ENCODE measurements at places on chromosomes 7 and 10.

- DNase-seq: no peak
Measured at GRCh38 chr7:78787854-78788253, 665.6 kb downstream of the MAGI2 start.

GRCh38 chr10:63173468-63174232 lies 40.5 kb downstream of the NRBF2 start:
- DNase-seq: no peak

- no peak for DNase-seq
Measured at GRCh38 chr7:80387634-80388193, 124.2 kb downstream of the GNAT3 start.

DNA sequence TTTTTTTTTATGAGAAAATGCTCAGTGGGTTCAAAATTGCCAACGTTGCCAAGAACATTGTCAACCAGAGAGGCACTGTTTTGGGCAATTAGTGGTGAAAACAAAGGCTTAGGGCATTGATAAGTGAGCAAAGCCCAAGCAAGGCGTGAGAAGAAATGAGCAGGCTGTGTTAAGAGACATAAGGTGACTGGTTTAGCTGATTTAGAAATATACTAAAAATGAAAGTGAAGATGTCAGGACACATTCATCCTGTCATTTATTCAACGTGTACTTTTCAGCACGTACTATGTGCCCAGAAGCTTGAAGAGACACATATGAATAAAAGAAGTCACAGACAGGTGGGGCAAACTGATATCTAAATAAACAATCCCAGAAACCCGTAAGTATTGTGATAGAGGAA lies 31.8 kb downstream of the AOAH start:
- DNase-seq: no peak

DNA sequence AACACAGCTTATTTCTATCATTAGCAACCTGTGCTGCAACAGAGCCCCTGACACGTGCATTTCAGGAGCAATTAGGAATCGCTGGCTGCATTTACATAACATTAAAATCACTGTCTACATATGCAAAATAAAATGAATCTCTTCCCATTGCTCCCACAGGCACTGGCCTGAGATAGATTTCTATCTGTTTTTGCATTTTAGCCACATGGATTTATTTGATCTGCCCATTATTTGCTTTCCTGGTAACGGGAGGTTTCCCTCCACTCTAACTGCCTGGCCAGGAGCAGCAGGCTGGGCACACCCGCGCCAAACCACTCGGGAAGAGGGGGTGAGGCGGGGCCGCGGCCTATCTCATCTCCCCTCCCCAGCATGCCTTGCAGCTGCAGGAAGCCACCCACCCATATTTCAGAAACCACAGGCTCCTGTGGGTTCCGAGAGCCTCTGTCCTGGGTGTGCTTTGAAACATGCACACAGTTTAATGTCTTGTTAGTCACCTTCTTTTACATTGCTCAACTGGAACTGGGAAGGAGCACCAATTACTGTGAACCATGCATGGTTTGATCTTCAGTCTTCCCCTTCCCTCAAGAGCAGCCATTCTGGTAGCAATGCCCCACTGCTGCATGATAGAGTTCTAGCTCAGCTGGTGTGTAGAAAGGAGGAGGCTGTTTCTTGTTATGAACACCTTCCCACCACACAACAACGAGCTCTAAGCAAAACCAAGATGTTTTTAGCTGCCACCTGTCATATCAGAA lies 37.7 kb upstream of the IKZF1 start:
- no peak for DNase-seq

- no peak for DNase-seq
Measured at GRCh38 chr10:101161494-101162299, 30.6 kb downstream of the TLX1 start.

- no peak for DNase-seq
Measured at GRCh38 chr7:95886501-95887090, 114.2 kb downstream of the DYNC1I1 start.

GRCh38 chr10:30911303-30911863 lies 120.3 kb downstream of the ZNF438 start:
- no peak for DNase-seq

DNA sequence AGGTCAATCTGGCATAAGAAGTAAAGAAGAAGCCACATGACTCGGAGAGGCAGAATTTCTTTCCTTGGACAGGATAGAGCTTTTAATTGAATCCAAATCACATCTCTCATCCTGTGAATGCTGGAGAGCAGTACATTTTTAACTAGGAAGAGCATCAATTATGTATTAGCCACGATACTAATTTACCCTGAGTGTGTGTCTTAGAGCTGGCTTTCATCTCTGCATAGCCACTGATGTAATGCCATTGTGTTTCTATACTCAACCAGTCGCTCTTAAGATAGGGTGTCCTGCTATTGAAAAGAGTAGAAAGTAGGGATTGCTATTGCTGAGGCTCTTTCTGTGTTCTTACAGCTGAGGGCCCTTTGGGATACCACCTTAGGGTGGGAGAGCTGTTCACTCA lies 280.3 kb downstream of the AUTS2 start:
- DNase-seq: no peak

- DNase-seq: no peak
Measured at GRCh38 chr7:134435161-134435920, 23.6 kb downstream of the AKR1B1 start.

DNA sequence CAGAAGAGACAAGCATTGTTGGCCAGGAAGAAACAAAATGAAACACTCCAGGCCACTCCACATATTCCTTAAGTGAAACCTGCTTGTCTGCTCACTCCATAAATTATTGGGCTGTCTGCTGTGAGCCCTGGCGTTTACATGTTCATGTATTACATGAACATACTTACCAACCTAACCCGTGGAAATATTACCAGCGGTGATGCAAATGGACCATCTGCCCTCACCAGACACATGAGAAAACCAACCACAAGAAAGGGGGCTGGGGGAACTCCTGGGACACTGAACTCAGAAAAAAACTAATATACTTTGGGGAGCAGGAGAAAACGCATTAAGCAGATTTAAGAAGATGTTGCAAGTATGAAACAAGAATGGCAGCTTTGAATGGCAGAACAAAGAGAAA lies 731.2 kb upstream of the IGFBP3 start:
- DNase-seq: no peak

DNA sequence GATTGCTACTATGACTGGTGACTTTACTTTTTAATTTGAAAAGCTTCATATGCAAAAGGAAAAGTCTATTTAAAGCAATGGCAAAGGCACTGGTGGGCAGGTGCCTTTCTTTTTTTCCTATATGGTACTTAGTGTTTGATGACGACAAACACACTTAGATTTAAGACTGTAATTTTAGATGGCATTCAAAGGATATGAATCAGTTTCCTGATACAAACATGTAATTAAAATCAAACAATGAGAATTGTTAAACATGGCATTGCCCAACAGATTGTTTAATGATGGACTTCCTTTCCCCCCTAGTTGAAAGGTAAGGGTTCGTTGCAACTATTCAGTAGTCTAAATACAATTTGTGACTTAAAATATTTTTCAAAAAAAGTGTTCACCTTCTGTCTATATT lies 106.5 kb upstream of the SEMA3C start:
- no peak for DNase-seq

DNA sequence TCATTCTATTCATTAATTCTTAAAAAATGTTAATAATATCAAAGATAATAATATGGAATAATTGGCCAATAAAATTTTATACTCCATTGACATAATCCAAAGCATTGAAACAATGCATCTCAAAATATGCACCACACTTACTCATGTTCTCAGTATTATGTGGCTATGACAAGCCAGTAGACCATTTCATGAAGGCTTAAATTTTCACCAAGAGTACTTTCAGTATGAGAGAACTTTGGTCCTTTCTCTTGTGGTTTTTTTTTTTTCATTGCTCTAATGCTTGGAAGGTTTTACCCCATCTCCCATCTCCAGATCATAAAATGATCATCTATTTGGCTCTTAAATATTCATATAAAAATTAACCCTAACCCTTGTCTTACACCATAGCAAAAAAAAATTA lies 45.5 kb upstream of the TMEM140 start:
- DNase-seq: no peak

- no peak for DNase-seq
Measured at GRCh38 chr10:14362104-14362503, 31.4 kb upstream of the FRMD4A start.

DNA sequence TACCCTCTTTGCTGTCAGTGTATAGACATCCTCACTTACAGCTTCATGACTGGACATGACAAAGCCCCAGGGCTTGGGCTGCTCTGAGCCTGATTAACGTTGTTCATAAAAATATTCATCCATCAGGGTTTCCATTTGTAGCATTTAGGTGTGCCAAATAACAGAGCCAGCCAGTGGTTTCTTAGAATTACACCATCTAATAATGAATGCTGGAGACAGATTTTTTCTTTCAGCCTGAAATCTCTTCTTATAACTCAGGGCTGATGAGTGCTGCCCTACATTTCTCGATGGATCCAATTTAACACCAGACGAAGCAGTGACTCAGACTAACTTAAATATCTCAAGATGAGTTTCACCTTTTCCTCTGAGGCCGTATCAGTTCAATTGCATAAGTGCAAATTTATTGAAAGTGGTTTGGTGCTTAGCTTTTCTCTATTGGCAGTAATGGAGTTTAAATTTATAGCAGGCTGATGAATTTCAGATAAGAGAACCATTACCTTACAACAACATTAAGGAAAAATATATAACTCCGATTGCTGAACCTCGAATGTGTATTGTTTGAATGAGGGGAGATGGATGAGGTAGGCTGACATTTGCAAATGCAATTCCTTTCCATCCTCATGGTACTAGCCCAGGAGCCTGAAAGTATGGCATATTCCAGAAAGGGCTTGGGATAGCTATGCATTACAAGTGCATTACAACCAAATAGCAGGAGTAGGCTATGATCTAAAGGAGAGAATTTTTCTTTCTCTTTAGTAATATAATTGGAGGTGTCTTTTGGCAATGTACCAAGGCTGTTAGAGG lies 900.6 kb downstream of the KCNMA1 start:
- no peak for DNase-seq

GRCh38 chr7:39091774-39092173 lies 114.1 kb downstream of the POU6F2 start:
- DNase-seq: no peak

DNA sequence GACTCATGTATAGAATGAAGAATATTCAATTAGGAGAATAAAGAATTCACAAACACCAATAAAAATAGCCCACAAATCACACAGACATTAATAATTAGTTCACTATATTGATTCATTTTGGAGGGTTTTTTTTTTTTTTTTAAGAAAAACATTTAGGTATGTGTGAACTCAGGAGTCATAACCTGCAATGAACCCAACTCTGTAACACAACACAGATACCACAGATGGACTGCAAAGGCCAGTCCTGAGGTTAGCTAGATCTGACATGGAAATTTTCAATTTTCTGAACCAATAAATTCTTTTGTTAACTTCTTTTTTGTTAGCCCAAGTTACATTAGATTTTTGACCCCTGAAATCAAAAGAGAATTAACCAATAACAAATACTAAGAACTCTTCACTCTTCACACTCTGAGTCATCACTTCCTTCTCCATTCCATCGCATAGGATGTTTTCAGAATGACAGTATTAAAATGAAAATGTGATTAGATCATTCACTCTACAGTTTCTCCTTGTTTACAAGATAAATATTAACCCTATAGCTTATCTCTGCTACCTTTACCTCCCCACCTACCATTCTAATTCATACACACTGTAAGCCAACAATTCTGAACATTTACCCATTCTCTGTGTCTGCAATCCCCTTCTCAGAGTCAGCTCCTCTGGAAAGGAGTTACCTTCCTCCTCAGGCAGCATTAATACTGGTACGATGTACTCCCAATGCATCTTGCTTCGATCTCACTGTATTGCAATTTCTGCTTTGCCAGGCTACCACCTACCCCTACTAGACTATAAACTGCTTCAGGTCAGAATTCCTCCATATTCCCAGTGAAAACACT lies 141.5 kb downstream of the LRRN3 start:
- no peak for DNase-seq

DNA sequence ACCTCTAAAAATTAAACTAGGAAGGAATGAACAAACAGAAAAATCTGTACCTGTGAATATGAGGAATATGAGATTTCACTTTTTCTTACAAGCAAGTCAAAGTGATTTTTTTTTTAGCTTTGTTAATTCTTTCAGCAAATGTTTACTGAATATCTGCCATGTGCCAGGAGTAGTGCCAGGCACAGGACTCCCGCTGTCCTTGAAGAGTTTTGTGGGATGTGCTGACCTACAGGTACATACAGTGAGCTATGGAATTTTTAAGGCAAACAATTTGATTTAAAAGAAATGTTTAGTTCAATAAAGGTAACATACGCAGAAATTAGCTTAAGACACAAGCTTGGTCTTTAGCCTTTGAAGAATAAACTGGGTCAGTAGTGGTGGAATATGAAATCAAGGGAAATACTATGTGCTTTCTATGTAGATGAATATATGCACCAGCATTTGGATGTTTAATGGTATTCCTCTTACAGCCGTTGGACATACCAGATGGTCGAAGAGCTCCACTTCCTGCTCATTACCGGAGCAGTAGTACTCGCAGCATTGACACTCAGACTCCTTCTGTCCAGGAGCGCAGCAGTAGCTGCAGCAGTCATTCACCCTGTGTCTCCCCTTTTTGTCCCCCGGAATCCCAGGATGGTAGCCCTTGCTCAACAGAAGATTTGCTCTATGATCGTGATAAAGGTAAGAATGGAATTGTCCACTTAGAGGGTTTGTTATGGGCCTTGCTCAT lies 102.0 kb downstream of the GLCCI1 start:
- DNase-seq: no peak

GRCh38 chr7:133650487-133651300 lies 397.8 kb downstream of the EXOC4 start:
- no peak for DNase-seq

DNA sequence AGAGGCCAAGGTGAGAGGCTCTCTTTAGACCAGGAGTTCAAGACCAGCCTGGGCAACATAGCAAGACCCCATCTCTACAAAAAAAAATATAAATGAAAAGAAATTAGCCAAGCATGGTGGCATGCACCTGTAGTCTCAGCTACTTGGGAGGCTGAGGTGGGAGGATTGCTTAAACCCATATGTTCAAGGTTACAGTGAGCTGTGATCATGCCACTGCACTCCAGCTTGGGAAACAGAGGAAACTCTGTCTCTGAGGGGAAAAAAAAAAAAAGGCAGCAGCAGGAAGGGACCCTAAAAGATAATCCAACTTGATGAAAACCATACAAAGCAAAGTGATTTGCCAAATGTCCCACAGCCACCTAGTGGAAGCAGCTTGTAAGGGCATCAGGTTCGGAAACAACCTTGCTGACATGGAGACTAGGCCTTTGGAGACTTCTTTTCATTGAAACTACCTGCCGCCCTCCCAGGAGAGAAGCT lies 15.6 kb upstream of the PBLD start:
- peak; percentile 19 for DNase-seq

All from GM12892 (cell line).